ENCODE measurements at places on chromosomes 6 and 20.

GRCh38 chr6:25280344-25281074 is 1.3 kb downstream of the CARMIL1 start:
- no peak for DNase-seq

DNA sequence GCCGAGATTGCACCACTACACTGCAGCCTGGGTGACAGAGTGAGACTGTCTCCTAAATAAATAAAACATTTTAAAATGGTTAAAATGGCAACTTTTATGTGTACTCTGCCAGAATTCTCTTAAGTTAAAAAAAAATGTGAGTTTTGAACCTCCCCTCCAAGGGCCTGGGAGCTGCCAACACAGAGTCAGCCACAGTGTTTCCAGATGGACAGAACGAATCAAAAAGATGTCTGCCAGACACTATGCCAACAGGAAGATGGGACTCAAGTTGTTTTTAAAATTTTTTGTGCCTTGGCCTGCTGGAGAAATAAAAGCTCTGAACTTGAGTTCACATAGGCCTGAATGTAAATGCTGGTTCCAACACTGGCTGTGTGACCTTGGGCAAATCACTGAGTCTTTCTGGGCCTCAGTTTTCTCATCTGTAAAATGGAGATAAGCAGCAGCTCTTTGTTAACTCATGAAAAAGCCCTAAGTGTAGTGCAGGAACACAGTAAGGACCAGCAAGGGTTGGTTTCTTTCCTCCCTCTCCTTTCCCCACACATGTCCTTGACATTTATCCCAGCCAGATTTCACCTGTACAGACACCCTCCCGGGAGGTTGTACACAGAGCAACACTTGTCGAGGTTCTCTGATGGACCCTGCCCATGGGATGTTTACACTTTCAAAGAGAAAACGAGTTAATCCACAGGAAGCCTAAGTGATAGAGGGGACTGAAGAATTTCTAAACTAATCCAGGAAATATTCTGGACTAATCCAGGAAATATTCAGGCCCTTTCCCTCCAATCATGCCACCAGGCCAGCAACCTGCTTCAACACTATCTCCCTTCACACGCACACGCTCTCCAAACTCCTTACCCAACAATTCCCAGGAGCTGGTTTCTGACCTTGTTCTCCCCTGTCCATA is 35.0 kb downstream of the MRPL14 start:
- no peak for DNase-seq

DNA sequence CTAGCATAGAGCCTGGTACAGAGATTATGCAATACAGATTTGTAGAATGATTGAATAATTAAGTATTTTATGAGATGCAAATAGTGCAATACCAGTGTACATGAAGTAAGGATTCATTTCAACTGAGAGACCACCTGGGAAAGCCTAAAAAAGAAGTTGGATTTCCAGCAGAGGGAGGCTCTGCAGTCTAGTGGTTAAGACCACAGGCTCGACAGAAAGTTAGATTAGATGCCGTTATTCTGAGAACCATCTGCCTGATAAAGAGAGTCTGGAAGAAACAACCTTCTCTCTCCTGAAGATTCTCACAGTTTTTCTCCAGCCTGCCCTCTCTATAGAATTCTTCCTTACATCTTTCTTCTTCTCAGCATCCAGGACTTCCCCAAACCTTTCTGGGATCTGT is 13.6 kb upstream of the TNFRSF21 start:
- no peak for DNase-seq

- DNase-seq = no peak
Measured at GRCh38 chr20:20755231-20755630, 42.8 kb upstream of the RALGAPA2 start.

- no peak for DNase-seq
Measured at GRCh38 chr6:43712579-43712978, 25.0 kb upstream of the MRPS18A start.

DNA sequence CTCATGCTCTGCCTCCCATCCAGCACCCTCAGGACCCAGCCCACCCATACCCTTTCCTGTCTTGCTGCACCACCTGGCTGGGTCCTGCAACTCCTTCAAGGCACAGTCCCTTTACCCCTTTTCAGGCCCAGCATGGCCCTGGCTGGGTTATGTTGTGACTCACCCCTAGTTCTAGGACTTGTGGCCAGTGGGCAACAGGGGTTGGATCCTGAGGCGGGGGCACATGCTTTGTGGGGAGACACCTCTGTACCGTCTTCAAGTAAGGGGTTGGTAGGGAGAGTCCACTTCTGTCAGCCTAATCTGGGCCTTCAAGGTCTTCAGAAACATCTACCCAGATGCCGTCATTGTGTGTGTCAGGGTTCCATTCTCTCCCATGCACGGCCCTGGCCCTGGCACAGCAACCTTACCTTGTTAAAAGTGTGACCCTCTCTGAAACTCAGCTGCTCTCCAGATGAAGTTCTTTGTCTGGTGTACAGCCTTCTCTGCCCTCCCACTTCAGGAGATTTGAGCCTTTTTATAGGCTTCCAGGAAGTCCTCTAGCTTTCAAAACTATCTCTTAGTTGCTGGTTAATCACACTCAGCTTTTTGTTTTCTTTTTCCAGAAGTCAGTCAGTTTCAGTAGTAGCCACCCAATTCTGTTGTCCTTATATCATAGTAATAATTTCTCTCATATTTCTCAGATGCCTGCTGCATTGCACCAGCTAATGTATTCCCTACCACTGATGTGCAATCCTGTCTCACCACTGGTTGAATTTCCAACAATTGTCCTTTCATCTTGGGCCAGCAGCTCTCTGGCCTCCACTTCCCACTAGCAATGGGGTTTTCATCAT is 107.3 kb downstream of the NRN1 start:
- DNase-seq = no peak

- no peak for DNase-seq
Measured at GRCh38 chr6:24933868-24934401, 1.8 kb downstream of the RIPOR2 start.

DNA sequence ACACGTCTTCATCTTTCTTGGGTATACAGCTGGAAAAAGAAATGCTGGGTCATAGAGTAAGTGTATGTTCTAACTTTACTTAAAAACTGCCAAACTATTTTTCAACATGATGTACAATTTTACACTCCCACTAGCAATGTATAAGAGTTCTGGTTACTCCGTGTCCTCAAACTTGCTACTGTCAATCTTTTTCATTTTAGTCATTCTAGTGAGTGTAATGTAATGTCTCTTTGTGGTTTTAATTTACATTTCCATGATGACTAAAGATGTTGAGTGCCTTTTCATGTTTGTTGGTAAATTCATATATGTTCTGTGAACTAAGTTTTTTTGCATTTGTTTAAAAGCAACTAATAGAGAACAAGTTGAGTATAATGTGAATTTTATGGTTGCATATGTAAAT is 43.9 kb downstream of the ATG5 start:
- DNase-seq = no peak

GRCh38 chr20:2116170-2116940 is 14.7 kb downstream of the STK35 start:
- no peak for DNase-seq

DNA sequence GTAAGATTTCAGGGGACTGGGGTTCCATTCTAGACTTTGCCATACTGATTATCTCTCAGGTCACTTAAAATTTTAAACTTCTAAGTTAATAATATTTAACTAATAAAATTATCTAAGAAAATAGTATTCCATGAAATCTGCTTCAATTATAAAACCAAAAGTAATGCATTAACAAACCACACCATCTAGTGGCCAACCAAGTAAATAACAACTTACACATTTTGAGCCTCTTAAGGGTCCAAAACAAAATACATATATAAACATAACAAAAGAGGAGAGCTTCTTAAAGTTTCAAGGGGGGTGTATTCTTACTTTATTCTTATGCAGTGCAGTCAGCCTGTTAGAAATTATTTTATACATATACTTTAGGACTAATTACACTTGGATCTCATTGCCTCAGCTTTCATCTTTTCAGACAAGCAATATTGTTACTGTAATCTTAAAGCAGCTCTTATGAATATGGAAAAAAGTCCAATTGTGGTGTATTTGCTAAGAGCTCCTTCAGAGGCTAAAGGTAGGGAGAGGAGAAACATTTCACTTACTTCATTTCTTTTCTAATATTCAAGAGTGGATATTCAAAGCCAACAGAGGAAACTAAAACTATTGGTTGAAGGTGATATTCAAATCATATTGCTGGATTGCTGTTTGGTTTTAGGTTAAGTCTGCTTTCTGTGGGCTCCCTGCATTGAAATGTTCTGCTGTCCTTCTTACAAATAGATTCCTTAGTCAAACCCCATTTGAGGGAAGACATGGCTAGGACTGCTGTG is 199.7 kb upstream of the SIM1 start:
- DNase-seq = no peak

DNA sequence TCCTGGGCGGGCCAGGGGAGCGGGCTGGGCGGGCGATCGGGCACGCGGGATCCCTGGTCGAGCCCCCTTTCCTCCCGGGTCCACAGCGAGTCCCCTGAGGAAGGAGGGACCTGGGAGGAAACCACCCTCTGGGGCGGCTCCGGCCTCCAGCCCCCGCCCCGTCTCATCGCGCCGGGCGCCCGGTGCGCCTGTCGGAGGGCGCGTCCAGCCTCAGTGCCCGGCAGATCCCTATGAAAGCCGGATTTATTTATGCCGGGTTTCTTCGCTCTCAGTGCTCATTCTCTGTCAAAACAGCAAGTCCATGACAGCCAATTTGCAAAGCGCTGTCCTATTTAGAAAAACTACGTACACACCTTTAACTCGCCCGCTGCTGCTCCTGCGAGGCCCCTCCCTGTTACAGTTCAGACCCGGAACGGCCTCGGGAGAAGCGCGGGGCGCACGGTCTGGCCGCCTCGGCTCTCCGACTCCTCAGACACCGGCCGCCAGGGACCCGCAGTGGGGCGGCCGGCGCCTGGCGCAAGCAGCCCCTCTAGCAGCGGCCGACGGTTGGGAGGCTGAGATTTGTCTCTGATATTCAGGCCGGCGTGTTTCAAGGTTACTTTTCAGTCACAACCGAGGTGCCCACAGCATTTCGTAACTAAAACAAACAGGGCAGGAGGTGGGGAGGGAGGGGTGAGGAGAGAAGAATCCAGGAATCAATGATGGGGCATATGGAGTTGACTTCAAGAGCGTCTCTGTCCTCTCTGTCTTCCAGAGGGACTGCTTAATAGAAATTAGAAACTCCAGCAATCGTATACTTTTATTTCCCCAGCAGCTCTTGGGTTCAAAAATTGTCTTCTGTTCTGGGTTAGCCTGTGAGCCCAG is 782 bp upstream of the FOXA2 start:
- DNase-seq = no peak

DNA sequence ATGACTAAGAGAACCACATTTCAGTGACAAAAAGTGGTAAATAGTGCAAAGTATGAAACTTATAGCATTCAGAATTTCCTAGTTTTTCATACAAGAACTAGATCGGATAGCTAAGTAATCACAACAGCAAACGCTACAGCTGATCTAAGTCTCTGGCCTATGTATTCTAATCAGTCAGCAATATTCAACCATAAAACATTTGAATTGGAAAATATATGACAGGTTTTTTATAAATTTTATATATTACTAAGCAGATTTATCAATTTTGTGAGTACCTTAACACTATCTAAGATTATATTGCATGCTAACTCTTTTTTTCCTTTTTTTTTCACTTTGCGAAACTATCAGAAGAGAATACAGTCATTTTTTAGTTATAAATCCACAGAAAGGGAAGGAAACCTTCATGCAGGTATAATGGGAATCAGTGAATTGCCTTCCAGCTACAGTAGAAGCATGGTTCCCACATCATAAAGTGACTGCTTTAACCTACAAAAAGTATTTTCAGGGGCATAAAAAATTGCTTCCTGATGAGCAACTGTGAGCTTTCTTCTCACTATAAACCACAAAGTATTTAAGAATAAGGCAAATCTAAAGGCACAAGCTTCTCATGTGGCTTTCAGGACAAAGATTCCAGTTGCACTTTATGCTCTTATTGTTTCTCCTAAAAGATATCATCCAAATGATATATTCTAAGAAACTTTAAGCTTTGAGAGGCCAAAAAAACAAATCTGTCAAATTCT is 74.0 kb upstream of the GJE1 start:
- DNase-seq = no peak

DNA sequence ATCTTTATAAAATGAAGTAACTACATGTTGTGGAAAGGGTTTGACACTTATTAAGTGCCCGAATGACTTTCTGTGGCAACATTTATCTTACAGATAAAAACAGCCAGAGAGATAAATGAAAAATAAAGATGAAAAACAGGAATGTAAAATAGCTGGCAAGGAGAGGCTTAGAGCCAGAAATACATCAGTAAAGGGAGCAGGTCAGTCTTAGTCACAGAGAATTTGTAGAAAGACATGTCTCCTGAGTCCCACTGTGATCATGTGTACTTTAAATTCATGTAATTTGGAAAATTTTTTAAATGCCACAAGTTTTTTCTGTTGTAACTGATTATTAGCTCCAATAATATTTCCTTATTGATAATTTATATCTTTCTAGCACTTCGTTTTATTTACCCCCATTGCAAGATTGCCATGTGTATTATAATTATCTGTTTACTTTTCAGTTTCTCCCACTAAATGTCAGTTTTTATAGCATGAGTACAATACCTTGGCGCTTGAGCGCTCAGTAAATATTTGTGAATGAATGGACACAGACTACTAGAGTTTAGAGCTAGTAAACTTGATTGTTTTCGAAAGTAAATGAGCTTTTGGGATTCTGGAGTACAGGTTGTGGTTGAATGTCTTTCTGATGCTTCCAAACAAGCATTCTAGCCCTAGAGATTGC is 15.2 kb downstream of the TAB2 start:
- DNase-seq = no peak

DNA sequence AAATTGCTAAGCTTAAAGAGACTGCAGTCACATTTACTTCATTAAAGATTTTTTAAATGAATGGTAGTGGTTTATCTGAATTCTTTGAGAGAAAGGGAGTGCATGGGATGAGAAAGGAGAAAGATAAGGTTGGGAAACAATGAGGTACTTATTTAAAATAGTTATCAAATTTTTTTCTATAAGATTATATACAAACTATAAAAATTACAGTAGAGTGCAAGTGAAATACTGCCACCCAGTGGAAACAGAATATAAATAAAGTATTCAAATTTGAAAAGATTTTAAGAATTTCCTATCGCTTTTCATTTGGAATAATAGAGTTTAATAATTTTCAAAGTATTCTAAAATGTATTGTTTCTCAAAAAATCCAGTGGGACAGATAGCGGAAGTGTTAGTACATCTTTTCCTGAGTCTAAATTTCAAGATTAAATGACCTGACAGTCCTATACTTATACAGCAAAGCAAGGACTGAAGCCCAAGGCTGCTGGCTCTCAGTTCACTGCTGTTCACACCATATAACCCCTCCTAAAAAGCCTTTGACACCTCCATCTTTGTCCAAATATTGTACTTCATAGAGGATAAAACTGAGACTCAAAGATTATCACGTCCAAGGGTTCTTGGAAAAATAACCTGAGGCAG is 31.1 kb downstream of the EPM2A start:
- peak; percentile 6 for DNase-seq

- no peak for DNase-seq
Measured at GRCh38 chr20:13348311-13349234, 127.5 kb downstream of the ISM1 start.

GRCh38 chr6:148805777-148806176 is 58.9 kb downstream of the UST start:
- DNase-seq = no peak

- DNase-seq = no peak
Measured at GRCh38 chr20:6123649-6124014, 802 bp upstream of the FERMT1 start.

GRCh38 chr6:6683969-6684833 is 95.7 kb downstream of the LY86 start:
- no peak for DNase-seq

GRCh38 chr20:38836991-38837390 is 31.5 kb downstream of the PPP1R16B start:
- DNase-seq = no peak

- no peak for DNase-seq
Measured at GRCh38 chr6:108687921-108688320, 127.2 kb downstream of the FOXO3 start.
